ENCODE measurements at places on chromosomes 1 and 21.

DNA sequence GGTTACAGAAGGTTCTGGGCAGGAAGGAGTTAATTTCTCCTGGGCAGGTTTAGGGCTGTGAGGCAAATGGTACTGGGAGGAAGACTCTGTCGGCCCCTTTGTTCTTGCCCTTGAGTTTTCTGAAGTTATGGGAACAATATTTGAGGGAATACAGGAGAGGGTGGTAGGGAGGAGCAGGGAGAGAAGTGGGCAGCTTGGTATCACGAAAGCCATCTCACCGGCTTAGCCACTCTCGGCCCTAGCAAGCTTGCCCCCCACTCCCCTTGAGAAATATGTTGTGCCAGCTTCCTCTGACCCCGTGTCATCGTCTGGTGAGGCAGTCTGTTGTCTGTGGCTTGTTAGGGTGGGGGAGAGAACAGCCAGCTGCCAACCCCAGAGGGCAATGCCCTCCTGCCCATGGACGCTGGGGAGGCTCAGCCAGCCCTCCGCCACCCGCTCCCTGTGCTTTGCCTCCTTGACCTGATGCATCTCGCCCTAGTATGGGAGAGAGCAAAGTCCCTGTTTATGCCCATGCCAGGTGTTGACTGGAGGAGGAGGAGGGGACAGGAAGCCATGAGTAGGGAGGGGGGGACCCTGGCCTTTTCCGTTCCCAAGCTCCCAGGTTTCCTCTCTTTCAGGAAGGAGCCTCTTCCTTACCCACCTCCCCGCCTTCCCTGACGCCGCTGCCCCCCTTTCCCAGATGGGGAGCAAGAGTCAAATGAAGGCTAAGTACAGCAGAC lies 1.2 kb downstream of the EFNA1 start:
- DNase-seq: no peak

DNA sequence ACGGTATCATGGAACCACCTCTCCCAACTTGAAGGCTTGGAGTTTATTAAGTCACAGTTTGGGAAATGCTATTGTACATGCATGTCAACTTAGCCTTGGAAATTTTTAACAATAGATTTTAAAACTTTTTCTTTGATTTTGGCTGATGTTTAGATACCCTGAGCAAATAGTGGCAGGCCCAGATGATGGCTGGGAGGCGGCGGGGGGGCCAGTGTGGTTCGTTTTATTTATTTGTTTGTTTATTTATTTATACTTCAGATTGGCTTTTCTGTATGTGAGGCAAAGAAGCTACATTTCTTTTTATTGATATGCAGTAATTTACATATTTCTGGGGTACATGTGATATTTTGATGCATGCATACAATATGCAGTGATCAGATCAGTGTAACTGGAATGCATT lies 82.0 kb downstream of the VWA5B1 start:
- no peak for DNase-seq

DNA sequence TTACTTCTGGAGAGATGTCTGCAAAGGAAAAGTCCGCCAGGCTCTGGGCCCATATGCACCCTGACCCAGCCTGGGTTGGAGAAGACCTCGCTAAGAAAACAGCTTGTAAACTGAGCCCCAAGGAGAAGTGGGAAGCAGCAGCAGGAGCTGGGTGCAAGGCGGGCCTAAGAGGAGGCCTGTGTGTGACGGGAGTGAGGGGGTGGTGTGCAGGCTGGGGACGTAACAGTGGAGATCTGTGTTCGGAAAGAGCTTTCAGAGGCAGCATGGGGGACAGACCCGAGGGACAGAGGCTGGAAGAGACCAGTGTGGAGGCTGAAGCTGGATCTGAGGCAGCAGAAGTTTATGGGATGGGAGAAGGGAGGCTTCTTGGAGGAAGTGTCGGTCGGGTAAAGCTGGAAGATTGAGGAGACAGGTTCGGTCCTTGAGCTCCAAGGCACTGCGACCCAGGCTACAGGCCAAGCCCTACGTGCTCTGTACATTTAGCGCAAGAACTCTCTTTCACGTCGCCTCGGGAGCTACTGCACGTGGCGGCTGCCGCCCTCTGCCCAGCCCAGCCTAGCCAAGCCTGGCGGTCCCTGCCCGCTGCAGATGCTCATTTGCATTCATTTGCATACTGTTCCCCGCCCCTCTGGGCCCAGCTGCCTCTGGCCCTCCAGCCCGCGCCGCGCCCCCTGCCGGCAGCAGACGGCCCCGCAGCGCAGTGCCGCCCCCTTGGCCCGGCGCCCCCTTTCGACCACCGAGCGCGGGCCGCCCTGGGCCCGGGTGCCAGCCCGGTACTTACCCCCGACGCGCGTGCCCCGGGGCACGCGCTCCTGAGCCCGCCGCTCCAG lies 6.3 kb downstream of the HPCA start:
- DNase-seq: no peak

DNA sequence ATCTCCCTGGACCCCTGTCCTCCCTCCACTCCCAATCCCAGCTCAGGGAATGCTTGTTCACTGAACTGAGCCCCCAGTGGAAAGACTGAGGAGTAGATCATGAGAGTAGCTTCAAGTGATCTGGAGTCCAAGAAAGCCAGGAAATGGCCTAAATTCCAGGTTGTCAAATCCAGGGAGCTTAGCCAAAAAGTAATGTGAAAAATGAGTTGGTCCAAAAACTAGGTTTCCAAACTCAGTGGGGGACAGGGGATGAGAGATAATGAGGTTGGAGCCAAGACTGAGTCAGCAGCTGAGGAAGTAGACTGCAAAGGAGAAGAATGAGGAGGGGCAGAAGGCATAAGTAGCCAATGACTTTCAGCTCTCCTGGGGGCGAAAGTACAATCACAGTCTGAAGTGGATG lies 284.1 kb upstream of the BEND5 start:
- no peak for DNase-seq

- no peak for DNase-seq
Observed at GRCh38 chr1:203860396-203861025, 888 bp upstream of the SNRPE start.

Measured in stimulated activated CD8-positive, alpha-beta memory T cell treated with anti-CD3 and anti-CD28 coated beads, Interleukin-4, amount 100 ng/mL, for 24 hours (primary cell).